Vagina (tissue), 2 donors: ENCODE measurements at places on chromosomes 1 and 21.

GRCh38 chr21:44930543-44930981 is 9.3 kb upstream of the SLX9 start:
- DNase-seq: no peak

- DNase-seq: no peak
These were observed 115.1 kb downstream of the NBPF12 start for GRCh38 chr1:147053269-147053668.

DNA sequence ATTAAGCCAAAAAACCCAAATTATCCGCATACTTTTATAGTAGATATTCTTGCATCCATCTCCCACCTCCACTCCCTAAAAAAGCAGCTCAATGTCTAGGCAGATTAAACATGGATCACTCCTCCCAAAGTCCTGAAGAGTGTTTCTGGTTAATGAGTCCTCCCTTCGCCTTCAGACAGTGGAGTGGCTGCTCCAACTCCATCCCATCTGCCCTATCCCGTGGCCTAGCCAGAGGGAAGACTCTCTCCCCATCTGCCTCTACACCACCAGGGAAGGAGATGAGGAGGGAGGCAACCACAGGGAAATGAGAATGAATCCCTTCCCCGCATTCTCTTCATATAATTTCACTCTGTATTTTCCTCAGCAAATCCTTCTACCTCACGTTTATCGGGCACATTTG is 103.8 kb downstream of the SLC45A1 start:
- no peak for DNase-seq

DNA sequence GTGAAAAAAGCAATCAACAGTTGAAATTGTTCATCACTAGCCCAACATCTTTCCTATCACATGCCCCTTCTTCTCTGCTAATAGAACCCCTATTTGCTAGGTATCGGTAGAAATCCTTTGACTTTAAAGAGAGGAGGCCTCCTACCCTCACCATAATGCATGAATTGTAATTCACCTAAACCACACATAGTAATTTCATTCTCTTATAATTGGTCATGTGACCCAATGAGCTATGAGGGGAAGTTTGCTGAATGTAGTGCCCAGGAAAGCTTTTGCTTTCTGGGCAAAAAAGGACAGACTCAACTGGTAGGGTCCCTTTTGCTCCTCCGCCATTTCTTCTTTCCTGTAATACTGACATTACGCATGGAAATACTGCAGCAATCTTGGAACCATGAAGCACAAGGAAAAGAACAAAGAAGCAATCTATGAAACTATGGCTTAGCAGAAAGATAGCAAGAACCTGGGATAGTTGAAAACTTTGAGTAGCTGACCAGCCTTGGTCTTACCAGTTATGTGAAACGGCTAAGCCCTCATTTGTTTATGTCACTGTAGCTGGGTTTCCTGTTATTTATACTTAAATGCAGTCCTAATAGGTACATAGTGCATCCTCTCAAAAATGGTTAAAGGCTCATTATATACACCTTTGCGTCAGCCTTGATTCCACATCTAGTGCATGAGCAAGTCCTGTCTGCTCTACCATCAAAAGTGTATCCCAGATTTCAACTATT is 10.2 kb upstream of the CHI3L2 start:
- DNase-seq: no peak

GRCh38 chr1:110487726-110488125 is 31.2 kb downstream of the KCNA10 start:
- no peak for DNase-seq

GRCh38 chr1:158112994-158113758 is 67.5 kb upstream of the CD1D start:
- DNase-seq: no peak

DNA sequence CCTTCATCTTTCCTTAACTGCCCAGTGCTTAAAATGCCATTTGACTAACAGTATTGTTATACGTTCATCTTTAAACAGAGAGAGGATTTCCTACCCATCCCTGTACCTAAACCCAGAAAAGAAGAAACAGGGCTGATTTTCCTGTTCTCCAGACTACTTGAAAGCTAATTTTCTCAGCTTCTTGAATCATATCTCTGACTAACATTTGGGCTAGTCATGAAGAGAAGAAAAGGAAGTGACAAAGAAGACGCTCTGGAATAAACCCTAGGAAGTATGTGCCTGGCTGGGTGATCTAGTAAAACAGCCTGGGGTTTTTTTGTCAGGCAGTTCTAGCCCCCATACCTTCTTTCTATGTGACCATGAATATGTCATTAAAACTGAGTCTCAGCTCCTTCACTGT is 44.8 kb upstream of the SGIP1 start:
- no peak for DNase-seq

DNA sequence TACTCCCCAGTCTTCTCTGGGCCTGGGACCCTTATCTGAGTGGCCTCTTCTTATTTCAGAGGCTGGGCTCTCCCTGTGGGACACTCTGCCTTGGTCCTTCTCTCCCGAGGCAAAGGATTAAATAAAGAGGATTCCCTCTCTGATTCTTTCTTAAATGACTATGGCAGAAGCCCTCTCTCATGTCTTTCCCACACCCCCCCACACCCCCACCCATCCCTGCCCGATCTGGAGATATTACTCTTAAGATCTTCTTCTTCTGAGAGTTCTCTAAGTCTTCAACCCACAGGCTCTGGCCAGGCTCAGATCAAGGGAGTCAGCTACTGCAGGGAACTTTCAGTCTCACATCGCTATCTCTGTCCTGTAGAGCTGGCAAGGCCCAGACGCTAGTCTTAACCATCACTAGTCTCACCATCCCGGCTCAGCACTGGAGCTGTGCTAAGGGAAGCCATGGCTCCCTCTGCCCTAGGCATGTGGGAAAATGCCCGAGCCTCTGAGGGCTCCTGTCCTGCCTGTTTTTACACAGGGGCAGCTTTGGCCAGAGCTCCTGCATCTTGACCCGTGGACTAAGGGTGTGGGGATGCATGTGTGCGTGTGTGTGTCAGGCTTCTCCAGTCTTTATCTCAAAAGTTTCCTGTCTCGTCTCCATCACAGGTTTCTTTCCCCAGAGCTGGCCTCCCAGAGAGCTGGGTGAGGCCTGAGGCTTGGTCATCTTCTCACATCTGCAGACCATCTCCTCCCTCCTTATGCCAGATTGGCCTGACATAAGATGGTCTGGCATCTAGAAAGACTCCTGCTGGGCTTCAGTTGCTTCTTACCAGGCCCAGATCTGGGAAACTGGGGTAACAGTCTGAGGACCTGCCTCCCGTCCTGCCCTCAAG is 36.7 kb downstream of the LGR6 start:
- DNase-seq: no peak

DNA sequence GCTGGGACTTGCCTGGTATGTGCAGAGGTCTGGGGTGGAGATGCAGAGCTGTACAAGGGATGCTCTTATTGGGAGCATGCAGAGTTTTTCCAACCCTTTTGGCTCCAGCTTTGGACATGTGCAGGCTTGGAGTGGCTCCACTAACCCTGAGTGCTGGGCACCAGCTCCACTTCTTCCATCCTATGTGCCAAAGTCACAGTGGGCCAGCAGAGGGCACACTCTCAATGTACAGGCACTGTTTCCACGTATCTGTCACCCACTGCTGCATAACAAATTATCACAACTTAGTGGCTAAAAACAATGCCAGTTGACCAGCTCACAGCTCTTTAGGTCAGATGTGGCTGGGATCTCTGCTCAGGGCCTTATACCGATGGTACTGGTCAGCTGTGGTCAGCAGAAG is 631.8 kb downstream of the AJAP1 start:
- no peak for DNase-seq

DNA sequence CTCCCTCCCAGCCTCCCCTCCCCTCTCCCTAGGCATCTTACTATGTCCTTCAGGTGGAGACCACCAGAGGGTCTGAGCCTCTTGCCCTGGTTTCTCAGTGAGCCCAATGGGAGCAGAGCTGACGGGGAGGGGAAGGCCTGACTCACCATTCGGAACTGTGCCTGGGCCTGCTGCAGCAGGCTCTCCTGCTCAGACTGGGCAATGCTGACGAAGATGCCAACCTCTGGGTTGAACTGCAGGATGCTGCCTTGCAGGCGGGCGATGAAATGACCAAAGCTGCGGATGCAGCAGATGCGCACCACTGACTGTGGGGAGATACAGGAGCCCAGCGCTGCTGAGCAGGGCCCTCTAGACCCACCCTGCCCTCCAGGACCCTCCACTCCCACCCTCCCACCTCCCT is 11.0 kb upstream of the PAQR6 start:
- DNase-seq: no peak

- no peak for DNase-seq
These were observed 114.4 kb downstream of the CENPF start for GRCh38 chr1:214717351-214717750.

GRCh38 chr1:17194133-17194475 is 10.8 kb upstream of the PADI1 start:
- DNase-seq: peak; percentile 55

- no peak for DNase-seq
These were observed 6.2 kb upstream of the CA6 start for GRCh38 chr1:8939362-8939995.

- DNase-seq: no peak
These were observed 45.4 kb upstream of the USP1 start for GRCh38 chr1:62391369-62391971.

DNA sequence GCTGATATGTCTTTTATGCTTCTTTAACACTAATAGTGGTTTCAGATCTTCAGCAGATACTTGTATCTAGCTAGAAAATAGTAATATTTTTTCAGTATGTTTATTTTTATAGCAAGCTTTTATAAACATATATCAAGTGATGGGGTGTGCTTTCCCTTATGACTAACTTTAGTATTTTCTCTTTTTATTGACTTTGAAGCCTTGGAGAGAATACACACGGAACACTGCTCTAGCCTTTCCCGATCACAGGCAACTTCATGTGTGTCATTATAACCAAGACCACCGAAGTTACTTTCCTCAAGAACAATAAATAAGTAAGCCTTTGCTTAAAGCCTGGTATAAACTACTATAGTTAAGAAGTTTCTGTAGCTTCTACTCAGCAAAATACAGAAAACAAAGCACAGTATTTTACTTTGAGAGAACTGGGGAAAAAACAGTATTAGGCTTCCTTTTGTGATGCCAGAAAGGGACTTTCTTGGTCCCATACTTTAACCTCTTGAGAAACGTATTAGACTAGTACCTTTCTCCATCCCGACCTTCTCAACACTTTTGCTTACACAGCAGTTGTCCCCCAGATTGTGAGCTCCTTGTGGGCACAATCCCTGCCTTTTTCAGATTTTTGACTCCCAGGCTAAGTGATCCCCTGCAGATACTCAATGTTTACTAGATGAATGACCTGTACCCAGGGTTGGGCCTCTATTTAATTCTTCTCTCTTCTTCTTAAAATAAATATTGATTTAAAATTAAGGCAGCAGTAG is 3.3 kb downstream of the ADSS2 start:
- DNase-seq: no peak

GRCh38 chr1:240474133-240474614 is 137.8 kb downstream of the GREM2 start:
- DNase-seq: no peak
